ENCODE measurements at places on chromosomes 1 and 21.

GRCh38 chr1:14180738-14181137 is 417.7 kb upstream of the KAZN start:
- DNase-seq, result no peak

DNA sequence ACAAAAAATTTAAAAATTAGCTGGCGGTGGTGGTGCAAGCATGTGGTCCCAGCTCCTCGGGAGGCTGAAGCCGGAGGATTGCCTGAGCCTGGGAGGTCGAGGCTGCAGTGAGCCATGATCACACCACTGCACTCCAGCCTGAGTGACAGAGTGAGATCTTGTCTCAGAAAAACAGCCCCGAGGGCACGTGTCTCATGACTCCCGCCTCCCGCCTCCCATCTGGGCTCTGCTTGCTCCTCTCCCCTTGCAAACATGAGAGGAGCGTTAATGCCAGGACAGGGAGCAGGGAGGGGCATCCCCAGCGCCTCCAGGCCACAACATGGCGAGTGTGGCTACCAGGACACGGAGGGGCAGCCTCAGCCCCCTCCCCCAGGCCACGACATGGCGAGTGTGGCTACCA is 28.3 kb downstream of the FAAP20 start:
- no peak for DNase-seq

DNA sequence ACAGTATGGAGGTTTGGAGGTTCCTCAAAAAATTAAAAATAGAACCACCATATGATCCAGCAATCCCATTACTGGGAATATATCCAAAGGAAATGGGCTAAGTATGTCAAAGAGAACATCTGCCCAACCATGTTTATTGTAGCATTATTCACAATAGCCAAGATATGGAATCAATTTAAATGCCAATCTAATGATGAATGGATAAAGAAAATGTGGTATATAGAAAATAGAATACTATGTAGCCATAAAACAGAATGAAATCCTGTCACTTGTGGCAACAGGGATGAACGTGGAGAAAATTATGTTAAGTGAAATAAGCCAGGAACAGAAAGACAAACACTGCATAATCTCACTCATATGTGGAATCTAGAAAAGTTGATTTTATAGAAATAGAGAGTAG is 201.7 kb upstream of the AJAP1 start:
- DNase-seq, result no peak

GRCh38 chr1:12032161-12032621 is 12.9 kb downstream of the MIIP start:
- DNase-seq, result no peak

- no peak for DNase-seq
These were observed 154.6 kb downstream of the PBX1 start for GRCh38 chr1:164713456-164714207.

DNA sequence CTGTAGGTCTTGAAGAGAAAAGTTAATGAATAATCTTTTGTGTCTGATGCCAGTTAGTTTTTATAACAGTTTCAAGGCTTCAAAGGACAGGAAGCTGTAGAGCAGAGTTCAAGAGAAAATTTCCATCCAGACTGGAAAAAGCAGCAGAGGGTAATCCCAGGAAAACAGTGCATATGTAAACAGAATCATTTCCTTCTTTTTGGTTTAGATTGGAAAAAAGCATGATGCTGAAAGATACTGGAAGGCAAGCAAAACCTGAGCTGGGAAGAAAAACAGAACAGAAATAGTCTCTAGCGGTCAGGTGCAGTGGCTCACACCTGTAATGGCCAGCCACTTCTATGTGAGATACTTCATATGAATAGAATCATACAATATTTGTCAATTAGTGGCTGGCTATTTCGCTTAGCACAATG is 71.9 kb downstream of the ZSWIM5 start:
- DNase-seq, result no peak

DNA sequence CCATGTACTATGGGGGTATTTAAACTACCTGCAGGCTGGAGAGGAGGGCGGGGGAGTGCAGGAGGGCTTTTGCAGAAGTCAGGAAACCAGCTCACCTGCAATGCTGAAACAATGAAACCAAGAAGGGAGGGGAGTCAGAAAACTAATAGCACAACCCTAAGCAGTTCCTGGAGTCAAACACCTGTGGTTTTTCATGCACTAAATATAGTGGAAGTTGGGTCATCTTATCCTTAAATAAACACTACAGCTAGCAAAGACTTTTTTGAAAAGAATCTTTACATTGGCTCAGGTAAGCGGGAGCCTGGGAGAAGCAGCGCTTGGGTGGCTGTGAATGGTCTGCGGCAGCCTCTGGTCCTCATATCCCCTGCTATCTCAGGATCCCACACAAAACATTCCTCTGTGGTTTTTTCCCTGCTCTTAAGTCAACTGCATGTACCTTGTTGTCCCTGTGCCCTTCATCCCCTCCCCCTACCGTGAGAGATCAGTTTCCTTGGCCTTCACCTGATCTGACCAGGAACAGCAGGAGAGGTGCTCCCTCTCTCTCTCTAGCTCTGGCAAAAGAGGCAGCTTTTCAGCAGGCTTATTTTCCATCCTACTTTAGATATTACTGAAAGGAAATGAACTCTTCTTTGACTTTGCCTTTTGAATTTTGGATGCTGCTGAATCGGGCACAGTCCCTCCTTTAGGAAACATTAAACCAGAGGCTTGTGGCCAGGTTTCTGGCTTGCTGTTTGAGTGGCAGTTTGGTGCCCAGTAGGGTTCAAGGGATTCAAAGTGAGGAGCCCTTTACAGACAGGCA is 26.6 kb downstream of the TENT5C start:
- DNase-seq, result no peak

GRCh38 chr1:230130172-230130944 is 63.3 kb downstream of the GALNT2 start:
- DNase-seq, result no peak

- DNase-seq, result no peak
These were observed 53.0 kb downstream of the CRB1 start for GRCh38 chr1:197320991-197321531.

DNA sequence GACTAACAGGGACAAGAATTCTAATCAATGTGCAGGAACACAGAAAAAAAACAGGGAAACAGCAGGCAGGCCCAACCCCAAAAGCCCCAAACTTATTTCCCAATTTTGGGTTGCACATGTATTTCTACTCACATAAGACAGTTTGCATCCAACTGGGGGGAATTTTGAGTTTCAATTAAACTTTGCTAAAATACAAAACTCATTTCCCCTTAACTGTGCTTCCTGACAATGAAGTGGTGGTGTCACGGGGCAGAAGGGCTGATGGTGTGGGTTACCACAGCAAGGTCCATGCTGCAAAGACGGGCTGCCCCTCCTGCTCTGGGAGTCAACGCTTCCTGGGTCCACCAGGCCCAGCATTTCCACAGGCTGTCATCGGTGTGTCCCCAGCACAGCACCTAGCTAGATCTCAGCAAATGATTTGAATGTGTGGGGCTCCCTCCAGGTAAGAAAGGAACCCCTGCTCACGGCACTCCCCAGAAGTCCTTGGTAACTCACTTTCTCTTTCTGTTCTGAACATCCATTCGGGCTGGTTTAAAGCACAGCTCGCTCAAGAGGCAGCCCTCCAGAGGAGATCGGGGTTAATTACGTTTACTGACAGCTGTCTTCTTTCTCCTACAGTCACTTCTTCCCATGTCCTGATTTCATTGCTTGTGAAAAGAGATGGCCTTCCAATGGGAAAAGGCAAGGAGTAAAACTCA is 27.4 kb downstream of the HIVEP3 start:
- peak; percentile 29 for DNase-seq

DNA sequence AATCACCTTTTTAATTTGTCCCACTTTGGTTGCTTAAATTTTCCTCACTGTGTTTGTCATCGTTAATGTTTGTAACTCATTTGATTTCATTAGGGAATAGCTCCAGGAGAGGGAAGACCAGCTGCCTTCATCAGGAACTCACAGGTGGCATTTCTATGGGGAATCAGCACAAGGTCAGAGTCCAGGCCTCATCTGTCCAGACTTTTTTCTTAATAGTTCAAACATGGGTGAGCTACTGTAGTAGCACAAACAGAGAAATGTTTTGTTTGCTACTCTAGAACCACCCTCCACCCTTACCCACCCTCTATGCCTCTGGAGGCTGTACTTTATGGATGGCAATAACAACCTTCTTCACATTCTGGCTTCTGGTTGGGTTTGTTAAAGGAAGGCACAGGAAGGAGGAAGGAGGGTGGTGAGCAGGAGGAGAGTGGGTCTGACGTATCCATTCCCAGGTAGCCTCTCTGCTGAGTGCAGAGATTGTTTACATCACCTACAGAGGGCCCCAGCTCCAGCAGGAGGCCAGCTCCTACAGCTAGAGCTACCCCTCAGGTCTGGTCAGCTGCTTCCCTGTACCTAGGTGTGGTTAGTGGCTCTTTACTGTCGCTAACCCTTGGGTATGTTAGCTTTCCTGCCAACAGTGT is 8.1 kb upstream of the TEDDM1 start:
- no peak for DNase-seq

- DNase-seq, result peak; percentile 15
These were observed 1.6 kb upstream of the KDF1 start for GRCh38 chr1:26961826-26962225.

DNA sequence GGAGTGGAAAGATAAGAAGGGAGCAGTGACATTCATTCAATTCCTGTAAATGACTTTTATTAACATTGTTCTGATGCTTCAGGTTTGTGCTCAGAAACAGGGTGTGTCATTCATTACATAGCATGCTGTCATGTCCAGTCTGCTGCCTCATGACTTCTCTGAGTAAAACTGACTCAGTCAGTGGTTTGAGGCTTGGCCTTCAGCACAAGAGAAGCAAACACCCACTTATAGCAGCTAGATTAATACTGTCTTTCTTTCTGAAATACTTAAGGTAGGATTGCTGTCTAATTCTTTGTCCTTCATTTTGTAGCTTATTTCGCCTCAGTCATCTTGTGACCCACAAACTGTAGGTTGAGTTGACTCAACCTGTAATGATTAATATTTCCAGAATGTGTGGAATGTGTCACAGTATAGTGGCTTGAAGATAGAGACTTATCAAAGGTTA is 32.9 kb downstream of the RASAL2 start:
- no peak for DNase-seq

DNA sequence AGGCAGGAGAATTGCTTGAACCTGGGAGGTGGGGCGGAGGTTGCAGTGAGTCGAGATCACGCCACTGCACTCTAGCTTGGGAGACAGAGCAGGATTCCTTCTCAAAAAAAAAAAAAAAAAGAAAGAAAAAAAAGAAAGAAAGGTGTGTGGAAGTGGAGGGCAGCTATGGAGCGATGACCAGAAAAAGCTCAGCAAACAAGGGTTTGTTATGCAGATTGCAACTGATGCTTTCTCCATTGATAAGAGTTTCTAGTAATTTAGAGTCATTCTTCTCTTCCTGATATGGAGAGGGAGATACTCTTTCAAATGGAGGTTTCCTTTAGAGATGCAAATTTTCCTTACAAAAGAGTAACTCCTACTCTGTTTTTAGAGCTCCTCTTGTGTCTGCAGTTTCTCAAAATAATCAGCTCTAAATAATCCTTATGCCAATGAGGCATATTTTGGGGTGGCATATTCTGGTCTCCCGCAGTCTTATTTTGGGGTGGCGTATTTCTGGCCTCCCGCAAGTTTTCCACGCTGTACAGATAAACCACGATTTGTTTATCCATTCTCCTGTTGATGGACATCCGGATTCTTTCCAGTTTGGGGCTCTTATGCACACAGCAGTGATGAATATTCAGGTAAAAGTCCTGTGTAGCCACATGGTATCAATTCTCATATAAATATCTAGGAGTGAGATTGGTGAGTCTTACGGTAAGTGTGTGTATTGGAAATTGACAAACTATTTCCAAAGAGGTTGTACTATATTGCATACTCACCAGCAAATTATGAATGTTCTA is 30.7 kb upstream of the RCC2 start:
- DNase-seq, result no peak

DNA sequence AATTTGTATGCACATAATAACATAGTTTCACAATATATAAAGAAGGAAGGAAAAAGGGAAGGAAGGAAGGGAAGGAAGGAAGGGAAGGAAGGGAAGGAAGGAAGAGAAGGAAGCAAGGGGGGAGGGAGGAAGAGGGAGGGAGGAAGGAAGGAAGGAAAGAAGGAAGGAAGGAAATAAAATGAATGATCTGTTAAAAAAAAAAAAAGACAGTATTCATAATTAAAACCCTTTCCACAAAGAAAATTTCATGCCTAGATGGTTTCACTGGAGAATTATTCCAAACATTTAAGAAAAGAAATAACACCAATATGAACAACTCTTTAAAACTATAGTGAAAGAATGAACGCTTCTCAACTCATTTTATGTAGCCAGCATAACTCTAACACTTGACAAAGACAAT is 44.8 kb downstream of the CDKN2C start:
- DNase-seq, result no peak

DNA sequence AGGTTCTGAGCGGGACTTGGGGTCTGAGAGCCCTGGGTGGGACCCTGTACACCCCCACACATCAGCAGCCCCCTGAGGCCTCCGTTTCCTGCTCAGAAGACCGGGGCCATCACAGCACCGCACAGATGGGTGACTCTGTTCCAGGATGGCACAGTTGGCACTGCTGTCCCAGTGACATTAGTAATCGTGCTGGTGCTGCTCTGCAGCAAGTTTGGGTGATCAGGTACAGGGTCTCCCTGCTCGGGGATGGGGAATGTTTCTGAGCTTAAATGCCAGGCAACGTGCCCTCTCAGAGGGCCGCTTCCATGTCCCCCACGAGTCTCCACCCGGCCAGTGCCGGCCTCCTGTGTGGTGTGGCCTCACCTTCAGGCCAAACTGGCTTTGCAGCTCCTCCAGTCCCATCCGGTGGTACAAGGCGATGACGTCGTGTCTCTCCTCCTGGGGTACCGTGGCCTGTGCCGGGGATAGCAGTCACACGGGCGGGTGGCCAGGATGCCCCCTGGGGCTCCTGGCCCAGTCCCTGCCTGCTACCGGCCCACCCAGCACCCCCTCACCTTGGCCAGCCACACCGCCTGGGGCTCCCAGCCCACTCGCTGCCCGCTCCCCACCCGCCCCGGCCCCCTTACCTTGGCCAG is 17.1 kb downstream of the PRXL2B start:
- DNase-seq, result no peak

DNA sequence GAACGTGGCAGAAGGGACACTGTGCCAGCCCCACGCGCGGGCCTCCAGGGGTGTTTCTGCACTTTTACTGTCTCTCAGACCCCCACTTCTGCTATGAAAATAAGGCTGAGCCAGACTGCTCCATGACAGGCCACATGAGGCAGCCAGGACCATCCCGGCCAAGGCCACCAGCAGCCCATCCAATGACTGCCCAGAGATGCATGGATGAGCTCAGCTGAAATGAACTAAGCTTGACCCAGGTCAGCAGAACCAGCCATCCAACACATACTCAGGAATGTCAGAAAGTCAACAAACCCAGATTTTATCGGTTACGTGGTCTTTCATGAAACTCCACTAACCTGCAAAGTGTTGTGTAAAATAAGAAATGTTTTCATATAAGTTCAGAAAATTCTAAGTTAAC is 51.2 kb downstream of the CCDC185 start:
- no peak for DNase-seq

DNA sequence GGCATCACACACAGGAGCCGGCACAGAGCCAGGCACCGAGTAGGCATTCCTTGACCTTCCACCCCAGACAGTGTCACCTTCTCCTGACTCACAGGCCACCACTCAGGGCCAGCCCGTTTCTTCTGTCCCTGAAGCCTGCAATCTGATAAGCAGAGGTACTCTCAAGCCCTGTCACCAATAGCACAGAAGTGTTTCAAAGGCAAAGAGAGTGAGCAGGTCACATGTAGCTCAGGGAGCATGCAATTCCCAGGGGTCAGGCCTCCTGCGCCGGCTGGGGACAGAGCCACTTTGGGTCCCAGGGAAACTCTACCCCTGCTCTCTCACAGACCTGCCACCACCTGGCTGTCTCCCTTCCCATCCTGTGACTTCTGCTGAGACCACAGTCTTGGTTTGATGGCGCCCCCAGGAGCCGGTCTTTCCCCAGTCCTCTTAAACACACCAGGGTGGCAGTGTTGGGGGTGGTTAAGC is 13.2 kb downstream of the CAPN9 start:
- no peak for DNase-seq

- DNase-seq, result no peak
These were observed 6.7 kb downstream of the LSS start for GRCh38 chr21:46221664-46222435.

All from GDM1 (cell line).